Stimulated activated CD4-positive, alpha-beta T cell treated with anti-CD3 and anti-CD28 coated beads, Interleukin-2, amount 100 ng/mL, for 48 hours (primary cell): ENCODE measurements at places on chromosomes 12 and 14.

- no peak for DNase-seq
These were observed 36.2 kb downstream of the EML1 start for GRCh38 chr14:99829450-99829849.

DNA sequence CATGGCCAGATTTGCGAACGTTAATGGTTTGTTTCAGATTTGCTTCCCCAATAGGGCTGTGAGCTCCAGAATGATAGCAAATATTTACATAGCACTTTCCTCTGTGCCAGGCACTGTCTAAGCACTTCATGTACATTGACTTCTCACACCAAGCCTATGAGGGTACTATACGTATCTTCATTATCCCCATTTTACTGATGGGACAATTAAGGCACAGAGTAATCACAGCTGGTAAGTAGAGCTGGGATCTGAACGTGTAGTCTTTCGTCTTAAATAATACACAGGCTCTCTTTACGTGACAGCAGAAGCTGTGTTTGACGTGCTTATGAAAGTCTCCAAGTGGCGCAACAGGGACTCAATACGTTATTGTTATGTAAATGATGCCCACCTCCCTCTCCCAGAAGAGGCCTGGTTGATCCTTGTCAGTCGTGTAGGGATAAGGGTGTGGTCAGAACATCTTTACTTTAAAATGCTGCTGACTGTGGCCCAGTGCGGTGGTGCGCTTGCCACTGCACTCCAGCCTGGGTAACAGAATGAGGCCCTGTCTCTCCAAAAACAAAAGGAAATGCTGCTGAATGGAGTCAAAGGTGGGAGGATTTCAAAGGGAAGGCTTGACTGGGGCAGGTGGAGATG lies 66.3 kb upstream of the TCL1B start:
- DNase-seq = no peak

GRCh38 chr12:102061096-102061559 lies 663 bp downstream of the WASHC3 start:
- DNase-seq = no peak

DNA sequence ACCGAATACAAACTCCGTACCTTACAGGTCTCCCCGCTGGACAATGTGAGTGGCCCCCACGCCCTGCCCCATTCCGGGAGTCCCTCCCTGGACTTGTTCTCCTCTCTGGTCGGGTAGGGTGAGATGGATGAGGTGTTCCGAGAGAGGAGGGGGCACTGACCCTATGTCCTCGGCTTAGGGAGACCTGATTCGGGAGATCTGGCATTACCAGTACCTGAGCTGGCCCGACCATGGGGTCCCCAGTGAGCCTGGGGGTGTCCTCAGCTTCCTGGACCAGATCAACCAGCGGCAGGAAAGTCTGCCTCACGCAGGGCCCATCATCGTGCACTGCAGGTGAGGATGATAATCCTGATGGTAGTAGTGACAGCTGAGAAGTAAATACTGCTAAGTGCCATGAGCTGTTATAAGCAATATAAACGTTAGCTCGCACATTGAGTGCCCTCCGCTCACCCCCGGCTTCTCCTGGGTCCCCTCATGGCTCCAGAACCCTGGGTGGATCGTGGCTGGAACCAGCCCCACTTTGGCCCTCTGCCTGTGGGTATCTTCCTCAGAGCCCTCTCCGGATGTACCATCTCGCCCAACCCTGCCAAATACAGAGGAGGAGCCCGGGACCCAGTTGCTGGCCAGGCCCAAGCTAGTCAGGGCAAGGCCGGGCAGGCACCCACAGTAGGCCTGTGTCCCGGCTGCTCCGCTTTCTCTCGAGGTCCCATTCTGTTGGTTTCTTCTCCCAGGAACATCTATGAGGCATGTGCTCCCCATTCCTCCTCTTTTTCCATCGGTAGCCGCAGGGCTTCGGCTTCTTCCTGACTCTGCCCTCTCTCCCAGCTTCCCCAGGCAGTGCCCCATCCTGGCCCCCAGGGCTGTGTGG lies 6.8 kb downstream of the PTPN6 start:
- DNase-seq = no peak

DNA sequence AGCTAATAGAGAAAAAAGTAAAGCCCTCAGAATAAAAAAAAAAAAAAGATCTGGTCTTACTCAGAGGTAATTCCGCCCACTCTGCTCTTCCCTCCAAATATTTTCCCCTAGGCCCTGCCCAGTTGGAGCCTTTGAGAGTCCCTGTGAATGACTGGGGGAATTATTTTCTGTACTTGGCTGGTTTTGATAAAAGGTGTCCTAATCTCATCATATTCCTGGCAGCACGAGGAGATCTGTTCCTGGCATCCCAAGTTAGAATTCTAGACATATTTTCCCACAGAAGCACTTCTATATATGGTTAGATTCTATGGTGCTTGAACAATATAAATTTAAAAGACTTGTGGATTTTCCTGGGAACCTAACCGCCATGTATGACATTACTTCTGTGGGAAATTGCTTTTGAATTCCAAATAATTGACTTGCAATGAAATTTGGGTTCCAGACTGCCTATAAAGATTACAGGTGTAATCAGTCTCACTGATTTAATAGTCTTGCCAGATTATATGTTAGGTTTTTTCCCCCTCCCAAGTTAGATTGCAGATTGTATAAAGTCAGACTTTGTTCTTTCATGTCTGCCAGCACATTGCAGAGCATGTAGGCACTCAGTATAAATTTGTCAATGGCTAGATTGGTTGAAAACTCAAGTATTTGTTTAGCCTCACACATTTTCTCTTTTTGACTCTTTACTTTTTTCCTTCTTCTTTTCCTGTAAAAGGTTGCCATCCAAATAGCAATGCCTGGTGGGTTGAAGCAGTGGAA lies 12.3 kb downstream of the GPX2 start:
- DNase-seq = no peak

- no peak for DNase-seq
These were observed 663.4 kb upstream of the MIS18BP1 start for GRCh38 chr14:45916340-45916953.

DNA sequence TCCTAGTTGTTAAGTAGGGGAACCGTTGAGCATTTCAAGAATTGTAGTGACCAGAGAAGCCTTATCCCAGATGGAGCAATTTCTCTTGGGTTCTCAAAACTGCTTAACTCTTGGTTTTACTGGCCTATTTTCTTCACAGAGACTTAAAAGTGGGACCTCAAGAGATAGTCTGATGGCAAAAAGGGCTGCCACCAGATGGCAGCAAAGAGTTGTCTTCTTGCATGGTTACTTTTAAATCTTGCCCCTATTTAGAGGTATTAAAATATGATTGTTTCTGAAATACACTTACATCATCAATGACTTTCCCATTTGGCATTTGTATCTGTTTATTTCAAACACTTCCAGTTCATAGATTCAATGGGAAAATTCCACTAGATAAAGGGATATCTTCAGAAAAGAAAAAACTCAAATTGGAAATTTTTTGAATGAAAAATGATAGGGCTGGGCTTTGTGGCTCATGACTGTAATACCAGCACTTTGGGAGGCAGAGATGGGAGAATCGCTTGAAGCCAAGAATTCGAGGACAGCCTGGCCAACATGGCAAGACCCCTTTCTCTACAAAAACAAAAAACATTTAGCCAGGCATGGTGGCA lies 69.9 kb upstream of the CNTN1 start:
- peak; percentile 39 for DNase-seq

GRCh38 chr12:7951671-7952070 lies 15.7 kb upstream of the SLC2A3 start:
- no peak for DNase-seq
